CD4-positive, alpha-beta T cell treated with Interferon gamma for 1 hour (primary cell): ENCODE measurements at places on chromosomes 7 and 10.

DNA sequence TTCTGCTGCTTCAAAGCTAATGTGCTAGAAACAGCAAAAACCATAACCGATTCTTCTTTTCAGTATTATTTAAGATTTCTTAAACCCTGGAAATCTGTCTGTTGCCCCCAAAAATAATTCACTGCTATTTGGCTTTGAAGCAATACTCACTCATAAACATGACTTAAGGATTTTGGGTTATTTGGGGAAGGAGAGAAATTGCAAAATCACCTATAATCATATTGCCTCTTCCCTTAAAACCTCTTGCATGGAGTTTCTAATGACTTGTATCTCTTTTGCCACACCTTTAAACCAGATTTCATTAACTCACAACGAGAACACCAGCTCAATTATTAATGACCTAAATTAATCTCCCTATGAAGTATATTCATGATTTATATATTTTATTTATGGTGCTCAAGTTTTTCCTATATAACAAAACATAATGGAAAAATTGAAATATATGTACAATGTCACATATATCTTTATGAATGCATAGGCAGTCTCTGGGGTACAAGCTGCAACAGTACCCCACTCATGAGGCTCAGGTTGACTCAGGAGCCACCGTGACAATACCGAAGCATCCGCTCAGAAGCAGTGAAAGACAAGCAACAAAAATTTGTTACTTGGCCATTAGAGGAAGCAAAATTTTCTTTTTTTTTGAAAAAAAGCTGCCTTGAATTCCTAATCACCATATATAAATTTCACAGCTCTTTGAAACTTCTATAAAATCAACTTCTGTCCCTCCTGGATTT, 3.0 kb downstream of the NAMPT start:
- DNase-seq = no peak

DNA sequence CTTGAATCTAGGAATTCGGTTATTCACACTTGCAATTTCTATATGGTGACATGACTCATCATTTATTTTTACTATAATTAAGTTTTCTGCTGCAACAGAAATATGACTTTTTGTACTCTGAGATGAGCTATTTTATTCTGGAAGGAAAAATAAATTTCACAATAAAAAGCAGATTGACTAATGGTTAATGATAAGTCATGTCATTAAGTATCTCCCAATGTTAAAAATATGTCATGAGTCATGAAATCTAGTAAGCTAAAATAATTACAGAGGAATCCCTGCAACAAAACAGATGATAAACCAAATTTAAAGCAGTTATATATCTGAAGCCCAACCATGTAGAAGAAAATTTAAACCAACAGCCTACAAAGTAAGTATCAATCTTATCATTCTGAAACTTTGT, 149.2 kb downstream of the CACNA2D1 start:
- DNase-seq = no peak

DNA sequence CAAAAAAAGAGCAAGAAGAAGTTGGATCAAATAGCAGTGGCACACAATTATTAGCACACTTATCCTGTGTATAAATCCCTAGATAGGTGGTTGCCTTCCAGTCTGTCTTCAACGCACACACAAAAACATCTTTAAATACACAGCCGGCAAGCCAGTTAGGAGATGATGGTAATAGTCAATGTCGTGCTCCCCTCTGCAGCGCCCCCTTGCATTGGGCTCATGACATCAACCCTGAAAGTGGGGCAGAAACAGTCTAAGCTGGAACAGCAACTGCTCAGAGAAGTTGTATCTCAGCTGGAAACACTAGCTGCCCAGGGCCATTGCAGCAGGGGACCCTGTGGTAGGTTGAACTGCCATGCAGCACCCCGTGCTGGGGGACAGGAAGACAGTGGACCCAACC, 179.5 kb upstream of the YAE1 start:
- no peak for DNase-seq

DNA sequence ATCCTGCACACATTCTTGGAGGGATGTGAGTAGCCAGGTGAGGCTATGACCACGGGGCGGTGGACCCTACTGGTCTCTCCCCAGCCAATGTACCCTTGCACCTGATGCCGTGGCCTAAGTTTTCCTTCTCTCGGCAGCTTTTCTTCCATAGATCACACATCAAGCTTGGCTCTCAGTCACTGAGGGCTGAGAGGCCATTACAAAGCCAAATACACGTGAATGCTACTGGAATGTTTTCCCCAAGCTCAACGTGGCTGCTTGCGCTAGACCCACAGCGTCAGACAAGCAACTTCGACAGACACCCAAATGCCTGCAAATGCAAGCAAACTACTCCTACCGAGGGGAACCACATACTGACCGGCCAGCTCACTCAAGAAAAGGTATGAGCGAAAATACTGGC, 83.1 kb downstream of the PRPF18 start:
- no peak for DNase-seq

DNA sequence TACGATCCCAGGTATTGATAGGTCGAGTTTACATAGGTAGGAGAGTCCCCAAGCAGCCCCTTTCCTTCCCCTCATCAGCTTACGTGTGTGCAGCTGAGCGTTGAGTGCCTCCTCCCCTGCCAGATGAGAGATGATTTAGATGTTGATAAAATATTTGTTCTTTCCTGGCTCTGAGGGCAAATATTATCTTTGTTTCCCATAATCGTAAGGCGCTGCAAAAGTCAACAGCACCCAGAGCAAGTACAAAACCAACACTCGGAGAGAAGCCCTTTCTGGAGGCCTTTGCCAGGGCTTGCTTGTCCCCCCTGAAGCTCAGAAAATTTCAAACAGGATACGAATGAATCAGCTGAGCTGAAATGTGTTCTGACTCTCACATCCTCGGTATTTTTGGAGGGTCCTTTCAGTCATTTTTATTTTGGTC, 683.2 kb downstream of the LRMDA start:
- DNase-seq = no peak

- DNase-seq = peak; percentile 15
Measured at GRCh38 chr10:73591935-73592699, 975 bp upstream of the USP54 start.

- DNase-seq = no peak
Measured at GRCh38 chr10:43623351-43623750, 17.1 kb downstream of the ZNF485 start.

GRCh38 chr7:50449501-50449880, 659 bp downstream of the FIGNL1 start:
- no peak for DNase-seq

DNA sequence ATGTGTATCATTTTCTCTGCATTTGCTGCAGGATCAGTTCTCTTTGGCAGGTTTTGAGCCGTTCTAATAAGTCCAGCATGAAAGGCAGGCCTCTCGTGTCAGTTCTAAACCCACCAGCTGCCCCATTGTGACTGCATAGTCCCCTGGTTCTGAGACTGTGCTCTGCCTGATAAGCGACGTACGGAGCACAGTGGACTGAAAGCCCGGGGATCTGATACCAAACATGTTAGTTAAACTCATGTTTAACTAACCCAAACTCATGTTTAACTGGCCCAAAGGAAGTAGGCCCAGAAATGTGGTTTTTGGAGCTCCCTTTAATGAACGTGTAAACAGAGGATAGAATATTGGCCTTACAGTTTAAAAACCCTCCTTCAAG, 98.0 kb upstream of the PDCD4 start:
- no peak for DNase-seq

- no peak for DNase-seq
Measured at GRCh38 chr10:70324339-70324861, 40.6 kb upstream of the NPFFR1 start.

GRCh38 chr10:86709396-86710185, 41.3 kb downstream of the LDB3 start:
- DNase-seq = no peak

DNA sequence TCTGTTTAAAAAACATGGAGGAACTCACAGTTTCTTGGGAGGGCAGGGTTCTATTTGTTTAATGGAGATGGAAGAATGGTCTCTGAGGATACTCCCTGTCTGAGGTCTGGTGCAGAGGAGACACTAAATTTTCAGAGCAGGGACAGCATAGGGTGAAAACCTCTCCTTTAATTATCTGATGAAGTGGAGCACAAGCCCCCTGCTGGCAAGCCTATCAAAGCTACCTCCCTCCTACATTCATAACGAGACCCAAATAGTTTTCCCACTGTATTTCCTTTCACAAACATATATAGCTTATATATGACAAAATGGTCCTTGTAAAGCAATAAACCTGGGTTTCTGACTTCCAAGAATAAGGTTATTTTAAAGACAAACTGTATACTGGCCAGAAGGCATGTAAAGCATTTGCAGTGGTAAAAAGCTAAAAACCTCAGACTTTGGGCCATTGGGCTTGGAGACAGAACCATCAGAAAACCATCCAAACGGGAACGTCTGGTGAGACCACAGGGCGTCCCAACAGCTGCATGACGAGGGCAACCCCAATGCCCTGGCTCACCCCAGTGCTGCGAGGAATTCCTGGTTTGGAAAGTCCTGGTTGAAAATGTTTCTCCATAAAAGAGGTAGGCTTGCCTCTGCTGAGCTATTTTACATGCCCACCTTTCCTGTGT, 201.3 kb downstream of the FANK1 start:
- no peak for DNase-seq

DNA sequence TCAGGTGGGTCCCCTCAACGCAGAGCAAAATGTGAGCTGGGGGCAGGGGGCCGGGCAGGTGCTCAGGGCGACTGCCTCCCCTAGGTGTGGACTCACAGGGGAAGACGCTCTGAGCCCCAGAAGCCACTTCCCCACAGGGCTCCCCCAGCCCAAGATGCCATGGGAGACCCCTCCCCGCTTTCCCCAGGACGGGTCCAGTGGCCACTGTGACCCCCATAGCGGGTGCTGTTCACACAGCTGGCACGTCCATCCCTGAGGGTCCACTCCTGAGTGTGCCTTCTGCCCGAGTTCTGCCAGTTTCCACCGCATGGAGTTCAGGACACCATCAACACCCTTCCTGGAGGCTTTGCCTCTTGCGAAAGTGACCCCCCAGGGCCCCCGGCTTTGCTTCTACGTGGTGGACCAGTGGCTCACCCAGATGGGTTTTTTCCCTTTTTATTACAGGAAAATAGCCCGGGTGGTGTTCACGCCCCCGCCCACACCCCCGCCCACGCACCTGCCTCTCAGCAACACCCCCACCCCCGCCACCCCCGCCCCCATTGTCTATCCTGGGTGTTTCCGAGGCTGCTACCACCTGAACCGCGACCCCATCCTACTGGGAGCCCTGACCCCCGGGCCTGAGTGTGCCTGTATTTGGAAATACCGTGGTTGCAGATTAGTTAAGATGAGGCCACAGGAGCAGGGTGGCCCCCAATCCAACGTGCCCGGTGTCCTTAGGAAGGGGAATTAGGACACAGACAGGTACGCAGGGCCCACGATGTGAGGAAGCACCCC, 32.0 kb downstream of the ADAP1 start:
- DNase-seq = peak; percentile 46

- DNase-seq = no peak
Measured at GRCh38 chr10:110093722-110094121, 85.9 kb downstream of the ADD3 start.

- peak; percentile 34 for DNase-seq
Measured at GRCh38 chr7:130242198-130243014, 24.3 kb upstream of the CPA2 start.

DNA sequence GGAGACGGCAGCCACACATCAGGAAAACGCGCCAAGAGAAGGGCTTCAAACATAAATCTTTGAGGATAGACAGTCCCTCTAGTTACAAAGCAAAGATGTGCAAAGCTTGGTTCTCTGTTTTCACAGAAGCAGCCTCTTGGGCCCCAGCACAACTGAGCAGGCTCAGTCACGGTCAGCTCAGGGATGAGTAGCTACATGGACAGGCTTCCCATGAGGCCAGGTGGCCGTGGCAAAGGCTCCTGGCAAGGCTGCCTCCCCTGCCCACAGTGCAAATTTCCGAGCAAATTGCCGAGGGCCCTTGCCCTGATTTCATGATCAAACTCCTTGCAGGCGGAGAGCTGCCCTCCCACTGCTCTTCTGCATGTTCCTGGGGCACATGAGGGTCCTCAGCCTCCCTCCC, 37.8 kb upstream of the EN2 start:
- no peak for DNase-seq

- DNase-seq = no peak
Measured at GRCh38 chr10:131710142-131710861, 190.5 kb upstream of the PPP2R2D start.

GRCh38 chr10:519055-519715, 170.3 kb downstream of the DIP2C start:
- no peak for DNase-seq

- DNase-seq = peak; percentile 83
Measured at GRCh38 chr10:62050893-62051433, 149.5 kb downstream of the ARID5B start.

- DNase-seq = no peak
Measured at GRCh38 chr7:121212036-121212435, 116.8 kb upstream of the WNT16 start.

GRCh38 chr7:102842284-102842683, 70.5 kb upstream of the LRRC17 start:
- DNase-seq = no peak

- no peak for DNase-seq
Measured at GRCh38 chr10:84428711-84429110, 100.3 kb downstream of the CCSER2 start.

DNA sequence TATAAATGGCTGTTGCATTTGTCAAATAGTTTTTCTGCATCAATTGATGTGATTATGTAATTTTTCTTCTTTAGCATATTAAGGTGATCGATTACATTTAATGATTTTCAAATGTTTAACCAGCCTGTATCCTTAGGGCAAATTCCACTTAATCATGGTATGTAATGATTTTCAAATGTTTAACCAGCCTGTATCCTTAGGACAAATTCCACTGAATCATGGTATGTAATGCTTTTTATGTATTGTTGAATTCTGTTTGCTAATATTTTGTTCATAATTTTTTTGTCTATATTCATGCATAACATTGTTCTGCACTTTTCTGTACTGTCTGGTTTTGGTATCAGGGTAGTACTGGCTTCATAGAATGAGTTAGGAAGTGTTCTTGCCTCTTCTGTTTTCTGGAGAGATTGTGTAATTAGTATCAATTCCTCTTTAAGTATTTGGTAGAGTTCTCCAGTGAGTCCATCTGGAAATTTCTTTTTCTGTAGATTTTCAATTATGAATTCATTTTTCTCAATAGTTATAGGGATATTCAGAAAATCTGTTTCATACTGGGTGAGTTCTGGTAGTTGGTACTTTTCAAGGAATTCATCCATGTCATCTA, 393.2 kb upstream of the FOXK1 start:
- no peak for DNase-seq

GRCh38 chr10:46254467-46254866, 32.3 kb upstream of the ANTXRL start:
- no peak for DNase-seq

- no peak for DNase-seq
Measured at GRCh38 chr7:112129655-112130323, 76.4 kb downstream of the DOCK4 start.

DNA sequence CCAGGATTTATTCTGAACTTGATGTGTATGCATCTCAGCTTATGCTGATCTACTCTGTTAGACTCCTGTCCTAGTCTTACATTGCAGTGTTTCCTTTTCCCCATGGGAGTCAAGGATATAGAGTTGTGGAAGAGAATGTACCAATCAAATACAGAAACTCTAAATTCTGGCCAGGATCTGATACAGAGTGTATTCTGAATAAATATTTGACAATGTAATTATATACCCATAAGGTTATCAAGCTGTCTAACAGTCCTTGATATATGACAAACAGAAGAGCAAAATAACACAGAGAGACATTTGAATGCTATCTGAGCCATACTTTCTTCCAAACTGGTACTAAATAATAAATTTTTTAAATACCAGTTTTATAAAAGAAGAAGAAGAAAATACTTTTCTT, 116.8 kb downstream of the ETV1 start:
- no peak for DNase-seq

- DNase-seq = no peak
Measured at GRCh38 chr7:110358028-110358427, 732.9 kb upstream of the LRRN3 start.
